Jurkat, Clone E6-1 (cell line): ENCODE measurements at places on chromosomes 3 and 15.

DNA sequence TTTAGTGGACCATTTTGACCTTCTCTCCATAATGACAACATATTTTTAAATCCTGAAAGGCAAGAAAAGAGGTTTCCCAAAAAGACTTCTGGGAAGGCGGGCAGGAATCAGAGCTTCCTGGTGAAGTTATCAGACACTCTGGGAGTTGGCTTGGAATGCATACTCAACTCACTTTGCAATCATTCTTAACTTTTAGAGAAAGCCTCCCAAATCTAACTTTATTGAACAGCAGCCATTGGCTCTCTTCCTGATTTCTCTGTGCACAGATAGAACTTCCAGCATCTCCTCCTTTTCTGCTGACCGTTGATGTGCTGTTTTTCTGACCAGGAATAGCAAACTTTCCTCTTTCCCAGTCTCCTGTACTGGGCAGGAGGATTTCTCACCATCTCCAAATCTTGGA lies 44.6 kb downstream of the PLCL2 start:
- no peak for DNase-seq

DNA sequence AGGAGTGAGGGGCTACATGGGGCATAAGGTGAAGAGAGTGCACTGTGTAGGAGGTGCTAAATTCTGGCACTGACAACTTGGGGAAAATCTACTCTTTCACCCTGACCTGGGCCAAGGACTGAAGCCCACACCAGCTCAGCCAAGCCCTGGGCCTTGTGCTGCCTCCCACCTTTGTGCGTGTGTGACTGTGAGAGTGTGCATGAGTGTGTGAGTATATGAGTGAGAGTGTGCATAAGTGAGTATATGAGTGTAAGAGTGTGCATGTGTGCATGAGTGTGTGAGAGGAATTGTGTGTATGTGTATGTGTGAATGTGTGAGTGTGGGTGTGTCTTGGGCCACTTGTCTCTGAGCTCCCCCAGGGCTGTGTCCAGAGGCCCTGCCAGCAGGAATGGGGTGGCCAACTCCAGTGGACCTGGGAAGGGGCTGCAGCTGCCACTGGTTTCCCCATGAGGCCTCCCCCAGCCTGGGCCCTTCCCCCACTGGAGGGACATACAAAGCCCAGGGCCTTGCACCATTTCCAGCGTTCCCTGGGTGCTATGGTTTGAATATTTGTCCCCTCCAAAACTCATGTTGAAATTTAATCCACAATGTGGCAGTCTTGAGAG lies 15.2 kb downstream of the C3orf22 start:
- no peak for DNase-seq

GRCh38 chr3:126547721-126548120 lies 11.0 kb downstream of the C3orf22 start:
- DNase-seq = no peak

- no peak for DNase-seq
These were observed 30.5 kb downstream of the SMAD3 start for GRCh38 chr15:67095912-67096311.

- peak; percentile 60 for DNase-seq
These were observed 20.9 kb downstream of the AVEN start for GRCh38 chr15:34018021-34018645.

DNA sequence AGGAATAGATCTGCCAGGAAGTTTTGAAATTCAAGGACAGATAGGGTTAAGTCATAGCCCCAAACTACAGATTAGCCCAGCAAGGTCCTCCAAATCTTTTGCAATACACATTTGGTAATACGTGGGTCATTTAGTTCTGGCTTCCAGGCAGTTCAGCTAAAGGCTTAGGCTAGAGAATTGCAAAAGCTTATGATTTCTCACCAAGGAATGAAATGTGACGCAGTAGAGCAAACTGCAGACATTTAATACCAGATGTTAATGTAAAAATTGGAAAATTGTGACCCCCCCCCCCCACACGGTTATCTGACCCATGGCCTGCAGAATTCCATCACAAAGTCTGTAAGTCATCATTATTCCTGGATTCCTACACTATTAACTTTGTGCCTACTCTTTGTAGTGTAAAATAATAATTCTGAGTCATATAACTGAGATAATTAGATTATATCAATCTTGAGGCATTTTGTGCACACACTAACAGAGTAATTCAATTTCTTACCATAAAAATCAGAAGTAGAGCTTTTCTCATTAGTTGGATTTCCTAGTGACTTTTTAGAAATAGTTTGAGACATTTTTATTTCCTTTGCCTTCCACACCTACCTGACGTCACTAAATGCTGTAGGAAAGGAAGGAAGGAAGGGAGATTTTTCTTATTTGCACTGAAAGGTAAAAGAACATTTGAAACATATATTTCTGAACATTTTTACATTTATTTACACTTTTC lies 235.2 kb downstream of the DTWD1 start:
- DNase-seq = no peak

- DNase-seq = no peak
These were observed 27.8 kb upstream of the IGF2BP2 start for GRCh38 chr3:185852635-185853034.

DNA sequence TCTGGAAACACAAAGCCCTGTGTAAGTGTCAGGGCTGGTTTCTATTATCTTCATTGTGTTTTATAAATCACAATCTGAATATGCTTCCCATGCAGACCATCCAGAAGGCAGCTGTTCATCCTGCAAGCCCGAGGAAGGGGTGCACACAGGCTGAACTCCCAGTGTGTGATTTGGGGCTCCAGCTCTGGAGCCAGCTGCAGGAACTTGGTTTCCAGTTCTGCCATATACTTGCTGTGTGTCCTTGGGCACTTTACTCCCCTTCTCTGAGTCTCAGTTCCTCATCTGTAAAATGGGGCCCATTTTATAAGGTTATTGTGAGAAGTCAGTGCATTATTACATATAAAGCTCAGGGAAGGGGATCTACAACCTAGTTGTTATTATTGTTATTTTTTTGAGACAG lies 22.6 kb downstream of the CYP8B1 start:
- DNase-seq = no peak

GRCh38 chr15:24943361-24943760 lies 11.4 kb upstream of the SNRPN start:
- no peak for DNase-seq

- DNase-seq = no peak
These were observed 22.8 kb upstream of the ST3GAL6 start for GRCh38 chr3:98740324-98740723.

- DNase-seq = no peak
These were observed 71.8 kb downstream of the FGF7 start for GRCh38 chr15:49494842-49495241.

GRCh38 chr15:99135194-99135593 lies 30.3 kb downstream of the SYNM start:
- no peak for DNase-seq

- DNase-seq = peak; percentile 27
These were observed 9.2 kb downstream of the ALPK3 start for GRCh38 chr15:84826369-84826823.

DNA sequence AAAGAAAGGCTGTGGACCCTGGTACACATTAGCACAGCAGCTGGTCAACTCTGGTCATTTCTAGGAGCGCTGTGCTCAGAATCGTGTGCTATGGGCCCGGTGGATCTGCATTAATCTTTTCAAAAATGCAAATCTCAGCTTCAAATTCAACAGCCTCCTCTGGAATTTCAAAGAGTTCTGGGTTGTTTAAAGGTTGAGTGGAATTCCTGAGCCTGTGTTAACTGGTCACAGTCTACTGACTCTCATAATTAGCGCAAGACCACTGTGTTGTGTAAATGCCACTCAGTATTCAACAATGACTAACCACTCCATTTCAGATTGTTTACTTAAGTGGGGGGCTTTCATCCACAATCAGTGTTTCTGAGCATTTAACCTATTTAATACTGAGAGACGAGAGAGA lies 2.7 kb upstream of the ARNT2 start:
- DNase-seq = no peak

GRCh38 chr3:10417847-10418246 lies 87.5 kb downstream of the ATP2B2 start:
- DNase-seq = no peak

DNA sequence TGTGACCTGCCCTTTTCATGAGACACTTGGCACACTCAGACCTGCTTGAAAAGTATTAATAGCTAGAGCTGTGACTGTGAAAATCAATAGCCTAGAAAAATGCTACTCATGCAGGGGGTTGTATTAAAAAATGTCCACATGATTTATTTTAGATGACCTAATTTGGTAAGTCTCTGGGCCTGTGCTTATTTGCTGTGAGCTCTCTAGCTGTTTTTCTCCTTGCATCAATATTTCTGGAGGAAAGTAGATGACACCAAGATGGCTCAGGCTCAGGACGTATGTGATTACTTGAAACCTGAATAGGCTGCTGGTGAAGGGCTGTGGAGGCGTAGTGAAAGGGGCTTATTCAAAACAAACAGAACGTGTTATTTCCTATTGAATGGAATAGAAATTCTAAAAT lies 29.5 kb downstream of the KCNAB1 start:
- DNase-seq = no peak

DNA sequence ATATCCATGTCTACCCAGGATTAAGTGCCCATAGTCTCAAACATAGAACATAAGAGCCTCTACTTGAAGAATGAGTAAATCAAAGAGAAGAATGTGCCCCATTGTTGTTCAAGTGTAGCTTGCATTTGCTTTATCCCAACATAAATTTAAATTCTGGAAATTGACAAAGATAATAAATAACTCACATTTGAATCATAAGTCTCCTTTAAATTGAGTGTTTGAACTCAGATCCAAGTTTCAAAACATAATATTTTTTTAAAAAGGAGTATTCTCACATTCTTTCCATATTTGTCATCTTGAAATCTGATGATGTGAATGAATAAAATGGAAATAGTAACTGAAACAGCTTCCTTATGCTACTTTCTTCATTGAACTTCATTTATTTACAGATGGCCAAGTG lies 135.2 kb downstream of the MECOM start:
- DNase-seq = no peak
